Stimulated activated CD8-positive, alpha-beta memory T cell treated with anti-CD3 and anti-CD28 coated beads, Interleukin-2, amount 100 ng/mL, for 48 hours (primary cell): ENCODE measurements at places on chromosomes 6 and 20.

DNA sequence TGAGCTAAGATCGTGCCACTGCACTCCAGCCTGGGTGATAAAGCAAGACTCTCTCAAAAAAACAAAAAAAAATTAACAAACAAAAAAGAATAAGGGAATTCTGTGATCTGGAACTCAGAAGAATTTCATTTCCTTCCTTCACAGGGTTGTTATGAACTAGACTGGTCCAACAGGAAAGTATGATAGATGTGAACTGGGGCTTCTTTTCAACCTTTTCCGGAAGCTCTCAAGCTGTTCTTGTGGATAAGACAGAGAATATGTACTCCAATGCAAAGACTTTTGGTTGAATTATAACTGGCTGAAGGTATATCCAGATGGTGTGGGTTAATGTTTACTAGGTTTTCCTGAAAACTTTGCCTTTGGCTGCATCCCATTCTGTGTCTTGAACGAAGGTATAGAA is 5.3 kb downstream of the RNF8 start:
- no peak for DNase-seq

GRCh38 chr6:164911151-164911550 is 398.3 kb downstream of the C6orf118 start:
- no peak for DNase-seq

- DNase-seq, result no peak
Observed at GRCh38 chr6:149856256-149856994, 7.7 kb downstream of the LRP11 start.

GRCh38 chr6:34300332-34300751 is 51.5 kb upstream of the SMIM29 start:
- DNase-seq, result no peak

DNA sequence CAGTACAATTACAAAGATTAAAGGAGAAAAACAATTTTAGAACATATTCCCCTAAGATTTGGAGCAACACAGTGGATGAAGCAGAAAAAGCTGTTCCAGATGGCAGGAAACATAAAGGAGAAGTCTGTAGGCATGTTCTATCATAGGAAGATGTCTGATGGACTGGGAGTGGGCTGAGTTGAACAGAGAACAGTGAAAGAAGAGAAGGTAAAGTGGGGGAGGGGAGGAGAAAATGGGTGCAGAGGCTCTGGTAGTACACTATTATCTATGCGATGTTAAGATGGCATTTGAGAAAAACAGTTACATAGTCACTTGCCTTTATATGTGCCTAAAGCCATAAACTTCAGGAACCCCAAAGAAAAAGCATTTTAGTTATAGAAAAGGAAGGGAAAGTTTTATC is 4.2 kb upstream of the PHIP start:
- no peak for DNase-seq

DNA sequence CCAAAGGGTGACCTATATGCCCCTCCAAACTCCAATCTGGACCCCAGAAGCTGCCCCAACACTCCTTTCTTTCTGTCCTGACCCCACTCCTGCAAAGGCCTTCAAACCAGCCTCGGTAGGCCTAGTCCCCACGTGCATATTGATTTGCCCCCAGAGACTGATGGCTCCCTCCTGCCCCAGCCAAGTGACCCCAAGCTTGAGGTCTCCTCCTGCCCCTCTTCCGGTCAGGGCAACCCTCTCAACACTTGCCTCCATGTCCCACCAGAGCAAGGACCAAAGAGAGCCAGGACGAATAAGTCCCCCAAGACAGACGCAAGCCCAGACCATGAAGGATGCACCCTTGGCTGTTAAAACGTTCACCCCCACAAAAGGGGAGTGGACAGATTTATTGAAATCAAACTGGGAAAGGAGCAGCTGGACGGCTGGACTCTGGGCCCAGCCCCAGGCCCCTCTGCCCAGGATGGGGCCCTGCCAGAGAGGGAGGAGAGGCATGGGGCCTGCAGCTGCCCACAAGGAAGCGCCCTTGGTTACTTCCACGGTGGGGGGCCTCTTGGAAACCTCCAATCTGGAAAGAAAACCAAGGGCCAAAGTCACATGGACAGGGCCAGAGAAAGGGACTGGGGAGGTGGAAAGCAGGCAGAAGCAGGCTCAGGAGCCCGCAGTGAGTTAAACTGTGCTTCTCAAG is 2.4 kb upstream of the SPEF1 start:
- no peak for DNase-seq

- DNase-seq, result no peak
Observed at GRCh38 chr6:158648682-158649131, 1.1 kb upstream of the SYTL3 start.

GRCh38 chr6:151992091-151992490 is 184.6 kb downstream of the ESR1 start:
- no peak for DNase-seq

DNA sequence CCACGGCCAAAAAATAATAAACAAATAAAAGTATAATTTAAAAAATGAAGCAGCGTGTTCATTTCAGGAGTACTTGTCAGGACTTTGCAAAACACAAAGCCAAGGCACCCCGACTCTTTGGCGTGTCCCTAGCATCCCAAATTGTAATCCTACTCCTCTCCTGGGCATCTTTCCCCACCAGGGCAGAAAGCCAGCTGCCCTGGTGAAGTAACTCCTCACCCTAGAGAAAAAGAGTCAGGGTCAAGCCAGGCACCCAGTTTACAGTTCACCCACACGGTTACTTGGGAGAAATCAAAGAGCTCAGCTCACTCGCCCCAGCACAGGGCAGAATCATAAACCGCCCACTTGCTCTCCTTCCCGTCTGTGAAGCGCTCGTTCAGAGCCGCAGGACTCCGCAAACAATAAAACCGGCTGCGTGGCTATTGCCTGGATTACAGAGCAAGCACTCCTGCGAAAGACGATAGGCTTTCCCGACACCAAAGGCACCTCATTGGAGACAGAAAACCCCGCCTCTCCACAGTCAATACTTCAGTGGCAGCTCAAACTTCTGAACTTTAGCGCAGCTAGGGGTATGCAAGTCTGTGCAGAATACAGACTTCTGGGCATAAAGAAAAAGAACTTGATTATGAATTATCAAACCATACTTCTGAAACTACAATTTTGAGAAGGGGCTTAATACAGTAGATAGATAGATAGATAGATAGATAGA is 73.0 kb upstream of the NHSL1 start:
- no peak for DNase-seq

GRCh38 chr20:5393218-5393870 is 76.6 kb upstream of the PROKR2 start:
- no peak for DNase-seq
